ENCODE measurements at places on chromosomes 1 and 21. TPM values are rescaled to one million over a fixed set of nuclear protein-coding genes. Genes with fewer than 3 reads are reported as not detected.

SPATA45 gene
- not detected for total RNA-seq

PLXNA2 gene
- total RNA-seq: 9.9 TPM

KIRREL1 gene
- total RNA-seq: 85.4 TPM

SGIP1 gene
- total RNA-seq: not detected

WNT9A gene
- total RNA-seq: 1.0 TPM

XCL1 gene
- not detected for total RNA-seq

LCE1D gene
- total RNA-seq: not detected

DNAI4 gene
- total RNA-seq: 6.6 TPM

KRTAP19-3 gene
- total RNA-seq: not detected

LEPROT gene
- 37.6 TPM for total RNA-seq

SCAMP3 gene
- total RNA-seq: 47.0 TPM

Measured in nasal cavity respiratory epithelium epithelial cell of viscerocranial mucosa (primary cell).